ENCODE measurements at places on chromosomes 6 and 20. TPM values are rescaled to one million over a fixed set of nuclear protein-coding genes. Genes with fewer than 3 reads are reported as not detected.
A peak's percentile ranks its signal among the peaks of the same experiment; 100 is the strongest.

Gene TCF15
- not detected for total RNA-seq

Gene CST4
- not detected for total RNA-seq

Gene GPX5
- not detected for total RNA-seq

Gene OR5V1
- not detected for total RNA-seq

Gene RSPH4A
- 0.30 TPM for total RNA-seq

Gene MLIP
- total RNA-seq, result 383 TPM

Gene CCN6
- not detected for total RNA-seq

Gene HLA-DOA
- total RNA-seq, result 3.0 TPM

- H3K4me1 ChIP-seq, result peaks cover 18% of the 10 kb centered on the region
- no peak overlapping the region for H3K4me3 ChIP-seq
- no peak for DNase-seq
- H3K27me3 ChIP-seq, result no peaks in the 10 kb centered on the region
- H3K36me3 ChIP-seq, result peaks cover 69% of the 10 kb centered on the region
Measured at GRCh38 chr6:31968791-31969711, 2.9 kb downstream of the DXO start.

DNA sequence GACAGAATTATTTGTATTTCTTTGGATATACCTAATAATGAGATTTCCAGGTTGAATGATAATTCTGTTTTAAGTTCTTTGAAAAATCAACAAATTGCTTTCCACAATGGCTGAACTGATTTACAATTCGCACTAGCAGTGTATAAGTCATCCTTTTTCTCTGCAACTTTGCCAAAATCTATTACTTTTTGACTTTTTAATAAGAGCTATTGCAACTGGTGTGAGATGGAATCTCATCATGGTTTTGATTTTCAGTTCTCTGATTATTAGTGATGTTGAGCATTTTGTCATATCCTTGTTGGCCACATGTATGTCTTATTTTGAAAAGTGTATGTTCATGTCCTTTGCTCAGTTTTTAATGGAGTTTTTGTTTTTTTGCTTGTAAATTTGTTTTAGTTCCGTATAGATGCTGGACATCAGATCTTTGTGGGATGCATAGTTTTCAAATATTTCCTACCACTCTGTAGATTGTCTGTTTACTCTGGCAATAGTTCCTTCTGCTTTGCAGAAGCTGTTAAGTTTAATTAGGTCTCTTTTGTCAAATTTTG is 409.8 kb upstream of the CITED2 start:
- no peaks in the 10 kb centered on the region for H3K4me1 ChIP-seq
- no peak overlapping the region for H3K4me3 ChIP-seq
- no peak overlapping the region for H3K27ac ChIP-seq
- H3K36me3 ChIP-seq, result no peaks in the 10 kb centered on the region

GRCh38 chr6:36622901-36623546 is 28.9 kb downstream of the SRSF3 start:
- peaks cover 26% of the 10 kb centered on the region for H3K4me1 ChIP-seq
- no peak overlapping the region for H3K4me3 ChIP-seq
- H3K27ac ChIP-seq, result peak overlapping the region; percentile 28
- H3K27me3 ChIP-seq, result no peaks in the 10 kb centered on the region
- DNase-seq, result no peak

DNA sequence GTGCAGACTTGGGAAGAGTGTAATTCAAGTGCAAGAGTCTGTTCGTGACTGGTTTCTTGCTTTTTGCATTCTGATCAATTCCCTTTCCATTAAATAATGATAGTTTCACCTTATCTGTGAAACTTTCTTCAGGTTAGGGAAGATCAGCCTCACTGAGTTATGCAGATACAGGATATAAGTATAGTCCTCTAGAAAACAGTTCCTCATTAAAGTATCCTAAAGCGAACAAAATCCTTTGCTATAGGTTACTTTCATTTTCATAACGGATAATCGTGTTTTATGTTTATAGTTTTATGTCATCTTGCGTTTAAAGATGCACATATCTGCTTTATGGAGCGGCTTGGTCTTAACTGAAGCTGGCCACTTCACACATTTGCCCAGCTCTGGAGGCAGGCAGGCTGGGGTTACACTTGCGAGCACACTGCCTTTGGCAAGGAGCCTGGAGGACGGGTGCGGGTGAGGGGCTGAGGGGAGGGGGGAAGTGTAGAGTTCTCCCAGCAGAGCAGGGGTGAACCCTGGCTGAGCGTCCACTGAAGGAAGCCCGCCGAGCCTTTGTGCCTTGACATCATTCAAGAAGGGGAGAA is 123.5 kb upstream of the IFNGR1 start:
- H3K4me3 ChIP-seq, result peak overlapping the region; percentile 25
- H3K27me3 ChIP-seq, result no peaks in the 10 kb centered on the region
- H3K4me1 ChIP-seq, result no peaks in the 10 kb centered on the region

- H3K36me3 ChIP-seq, result no peaks in the 10 kb centered on the region
- H3K4me3 ChIP-seq, result no peak overlapping the region
- DNase-seq, result no peak
- H3K4me1 ChIP-seq, result no peaks in the 10 kb centered on the region
Measured at GRCh38 chr6:5071216-5071615, 13.9 kb upstream of the PPP1R3G start.

DNA sequence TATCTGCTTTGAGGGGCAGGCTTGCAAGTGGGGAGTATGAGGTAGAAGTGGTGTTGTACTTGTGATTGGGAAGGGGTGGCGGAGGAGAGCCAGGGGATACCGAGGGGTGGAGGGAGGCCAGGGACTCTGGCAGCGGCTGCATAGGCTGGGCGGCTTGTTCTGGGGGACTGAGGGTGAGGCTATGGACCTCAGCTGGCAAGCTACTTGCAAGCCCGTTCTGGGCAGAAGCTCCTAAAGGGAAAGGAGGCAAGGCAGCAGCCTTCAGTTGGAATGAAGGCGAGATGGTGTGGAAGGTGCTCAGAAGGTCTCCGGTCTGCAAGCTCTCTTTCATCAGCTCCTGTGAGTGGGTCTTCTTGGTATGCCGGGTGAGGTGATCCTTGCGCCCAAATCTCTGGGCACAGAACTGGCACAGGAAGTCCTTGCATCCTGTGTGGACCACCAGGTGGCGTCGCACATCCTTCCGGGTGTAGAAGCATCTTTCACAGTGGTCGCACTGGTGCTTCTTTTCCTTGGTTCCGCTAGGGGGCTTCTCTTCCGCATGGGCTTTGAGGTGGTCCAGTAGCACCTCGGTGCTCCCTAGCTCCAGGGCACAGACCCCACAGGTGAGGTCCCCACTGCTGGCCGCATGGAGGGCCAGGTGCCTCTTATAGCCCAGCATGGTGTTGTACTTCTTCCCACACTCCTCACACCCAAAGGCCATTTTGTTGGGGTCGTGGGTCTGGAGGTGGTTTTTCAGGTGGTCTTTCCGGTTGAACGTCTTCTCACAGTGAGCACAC is 66.0 kb downstream of the PLAGL1 start:
- H3K4me1 ChIP-seq, result no peaks in the 10 kb centered on the region
- no peaks in the 10 kb centered on the region for H3K27me3 ChIP-seq
- no peaks in the 10 kb centered on the region for H3K36me3 ChIP-seq
- DNase-seq, result no peak
- no peak overlapping the region for H3K27ac ChIP-seq
- H3K4me3 ChIP-seq, result no peak overlapping the region

GRCh38 chr6:69581581-69581980 is 215.2 kb downstream of the LMBRD1 start:
- no peak overlapping the region for H3K4me3 ChIP-seq
- no peak for DNase-seq
- H3K4me1 ChIP-seq, result no peaks in the 10 kb centered on the region

DNA sequence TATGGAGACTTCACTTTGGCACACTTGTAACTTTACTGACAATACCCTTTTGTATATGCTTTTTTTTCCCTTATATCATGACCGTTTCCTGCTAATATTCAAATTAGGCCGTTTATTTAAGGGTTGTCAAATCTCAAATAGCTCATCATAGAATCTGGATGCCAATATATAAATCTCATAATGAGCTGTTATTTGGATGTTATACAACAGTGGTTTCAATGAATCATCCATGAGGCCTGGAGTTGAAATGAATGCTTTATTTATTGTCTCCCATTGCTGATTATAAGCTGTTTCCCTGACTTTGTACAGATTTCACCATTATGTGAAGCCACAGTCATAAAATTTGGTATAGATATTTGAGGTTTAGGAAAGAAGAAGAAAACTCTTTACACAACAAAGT is 256.1 kb downstream of the PLCB1 start:
- DNase-seq, result no peak
- H3K27ac ChIP-seq, result no peak overlapping the region
- no peaks in the 10 kb centered on the region for H3K36me3 ChIP-seq
- peaks cover 10% of the 10 kb centered on the region for H3K4me1 ChIP-seq
- H3K27me3 ChIP-seq, result no peaks in the 10 kb centered on the region

DNA sequence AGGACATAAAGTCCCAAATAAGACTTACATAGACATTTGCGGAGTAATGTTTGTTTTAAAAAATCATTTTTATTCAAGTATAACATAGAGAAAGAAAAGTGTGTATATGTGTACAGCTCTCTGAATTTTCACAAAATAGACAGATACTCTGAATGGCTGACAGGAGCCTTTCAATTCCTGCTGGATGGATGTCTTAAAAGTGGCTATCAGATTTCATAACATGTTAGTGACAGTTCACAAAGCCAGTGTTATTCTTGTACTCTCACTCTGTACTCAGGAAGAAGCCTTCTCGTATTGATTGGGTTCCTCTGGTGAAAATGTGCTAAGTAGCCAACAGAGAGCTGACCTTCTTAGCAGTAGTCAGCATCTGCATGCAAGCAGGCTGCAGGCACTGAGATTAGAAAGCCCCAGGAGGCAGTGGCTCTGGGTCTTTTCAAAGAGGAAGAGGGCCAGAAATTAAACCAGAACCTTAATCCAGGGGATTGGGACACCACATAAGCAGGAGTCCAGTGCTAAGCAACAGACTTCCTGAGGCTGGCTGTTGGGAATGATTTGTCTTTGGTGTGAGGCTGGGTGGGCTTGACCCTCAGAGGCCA is 19.7 kb downstream of the SLC17A4 start:
- no peaks in the 10 kb centered on the region for H3K4me1 ChIP-seq
- no peak overlapping the region for H3K27ac ChIP-seq
- no peak overlapping the region for H3K4me3 ChIP-seq
- H3K27me3 ChIP-seq, result no peaks in the 10 kb centered on the region
- no peaks in the 10 kb centered on the region for H3K36me3 ChIP-seq
- DNase-seq, result no peak

DNA sequence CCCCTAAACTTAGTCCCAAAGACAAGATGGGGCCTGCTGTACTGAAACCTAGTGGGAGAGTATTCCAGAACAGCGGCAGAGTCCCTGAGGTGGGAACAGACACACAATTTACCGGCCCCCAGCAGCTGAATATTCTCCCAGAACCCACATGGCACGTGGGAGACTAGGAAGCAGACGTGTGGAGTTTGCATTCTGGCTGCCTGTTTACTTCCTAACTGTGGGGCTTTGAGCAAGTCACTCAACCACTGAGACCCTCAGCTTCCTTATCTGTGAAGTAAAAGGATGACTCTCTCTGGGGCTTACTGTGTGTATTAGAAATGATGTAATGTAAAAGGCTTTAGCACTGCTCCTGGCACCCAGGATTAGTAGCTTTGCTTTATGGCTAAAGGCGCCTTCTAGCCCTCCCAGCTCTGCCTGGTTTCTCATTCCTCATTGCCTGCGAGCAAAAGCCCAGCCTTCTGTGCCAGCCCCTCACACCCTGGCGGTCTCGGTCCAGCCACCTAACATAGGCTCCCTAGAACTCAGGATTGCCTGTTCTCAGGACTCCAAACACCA is 353.1 kb downstream of the CDC5L start:
- H3K4me3 ChIP-seq, result no peak overlapping the region
- no peaks in the 10 kb centered on the region for H3K36me3 ChIP-seq
- no peaks in the 10 kb centered on the region for H3K4me1 ChIP-seq
- no peaks in the 10 kb centered on the region for H3K27me3 ChIP-seq

DNA sequence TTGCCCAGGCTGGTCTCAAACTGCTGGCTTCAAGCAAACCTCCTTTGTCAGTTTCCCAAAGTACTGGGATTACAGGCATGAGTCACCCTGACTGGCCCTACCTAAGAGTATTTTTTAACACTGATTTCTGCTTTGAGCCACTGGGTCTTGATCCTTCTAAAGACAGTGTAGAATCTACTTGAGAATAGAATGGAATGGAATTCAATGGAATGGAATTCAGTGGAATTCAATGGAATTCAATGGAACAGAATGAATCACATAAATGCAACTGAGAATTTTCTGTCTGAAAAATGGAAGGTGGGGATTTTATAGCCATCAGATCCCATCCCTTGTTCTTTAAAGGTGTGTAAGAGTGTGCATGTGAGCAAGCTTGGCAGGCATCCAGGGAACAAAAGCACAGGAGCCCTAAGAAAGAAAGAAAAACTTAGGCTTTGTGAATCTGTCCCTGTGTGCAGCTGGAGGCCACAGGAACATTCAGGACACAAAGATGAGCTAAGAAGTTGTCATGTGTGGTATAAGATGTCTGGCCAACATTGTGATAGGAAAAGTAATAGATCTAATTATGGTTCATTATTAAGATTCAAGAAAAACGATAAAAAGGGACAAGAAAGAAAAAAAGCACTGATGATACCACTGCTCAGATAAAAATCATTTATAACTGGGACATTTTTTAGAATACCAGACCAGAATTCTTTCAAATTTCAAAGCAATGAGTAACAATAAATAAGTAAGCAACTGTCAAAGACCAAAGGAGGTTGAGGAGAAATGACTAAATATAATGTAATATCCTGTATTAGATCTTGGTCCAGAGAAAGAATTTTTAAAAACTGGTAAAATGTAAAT is 681.0 kb upstream of the GJE1 start:
- no peak overlapping the region for H3K4me3 ChIP-seq
- no peaks in the 10 kb centered on the region for H3K36me3 ChIP-seq
- H3K27me3 ChIP-seq, result no peaks in the 10 kb centered on the region
- no peaks in the 10 kb centered on the region for H3K4me1 ChIP-seq

DNA sequence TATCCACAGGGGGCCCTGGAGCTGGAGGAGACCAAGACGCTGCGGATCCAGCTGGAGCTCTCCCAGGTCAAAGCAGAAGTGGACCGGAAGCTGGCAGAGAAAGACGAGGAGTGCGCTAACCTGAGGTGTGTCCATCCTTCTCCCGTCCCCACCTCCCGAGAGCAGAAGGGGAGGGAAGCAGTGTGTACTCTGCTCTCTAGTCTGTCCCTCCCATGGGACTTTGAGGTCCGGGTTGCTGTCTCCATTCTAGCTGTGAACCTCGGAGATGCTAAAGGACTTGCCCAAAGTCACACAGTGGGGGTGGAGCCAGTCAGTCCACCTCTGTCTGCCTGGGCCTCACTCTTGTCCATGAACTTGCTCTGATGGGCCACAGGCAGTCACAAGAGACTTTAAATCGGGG is 44.1 kb downstream of the MYH7B start:
- DNase-seq, result no peak
- no peaks in the 10 kb centered on the region for H3K4me1 ChIP-seq
- H3K27ac ChIP-seq, result no peak overlapping the region
- no peaks in the 10 kb centered on the region for H3K27me3 ChIP-seq

Measured in tibial nerve (tissue), 4 donors.